Inflammatory macrophage (primary cell): ENCODE measurements at places on chromosomes 2 and 18.

- DNase-seq, result no peak
Measured at GRCh38 chr2:232504438-232504837, 15.8 kb upstream of the PRSS56 start.

DNA sequence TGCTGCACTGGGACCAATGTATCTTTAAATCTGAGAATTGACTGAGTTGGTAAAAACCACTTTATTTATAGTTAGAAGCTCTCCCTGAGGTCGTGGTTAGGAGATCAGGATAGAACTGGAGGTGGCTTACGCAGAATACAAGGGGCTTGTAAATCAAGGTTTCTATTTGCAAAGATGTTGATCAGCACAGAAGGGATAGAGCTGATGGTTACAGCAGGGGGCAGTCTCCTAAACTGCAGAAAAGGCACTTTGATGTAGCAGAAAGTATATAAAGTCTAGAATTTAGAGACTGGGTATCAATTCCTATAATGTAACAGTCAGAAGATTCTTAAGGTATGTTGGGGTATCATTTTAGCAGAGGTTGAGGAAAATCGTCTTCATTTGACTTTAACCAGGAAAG lies 25.2 kb upstream of the ACVR1 start:
- no peak for DNase-seq

- DNase-seq, result peak; percentile 41
Measured at GRCh38 chr18:46481048-46481846, 175.8 kb downstream of the LOXHD1 start.

DNA sequence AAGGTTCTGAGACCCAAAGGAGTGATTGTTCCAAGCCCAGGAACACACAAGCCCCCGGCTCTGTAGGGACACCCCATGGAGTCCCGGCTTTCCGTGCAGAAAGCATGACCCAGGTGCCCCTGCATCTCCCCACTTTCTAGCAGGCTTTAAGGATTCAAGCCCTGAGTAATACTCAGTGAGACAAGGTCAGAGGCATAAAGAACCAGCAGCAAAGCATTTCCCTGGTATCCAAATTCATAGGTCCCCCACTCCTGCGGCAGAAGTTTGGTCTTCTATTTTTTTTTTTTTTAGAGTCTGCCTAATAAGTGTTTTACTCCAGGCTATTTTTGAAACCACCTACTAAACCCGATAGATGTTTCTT lies 16.3 kb downstream of the TSHZ1 start:
- no peak for DNase-seq

- no peak for DNase-seq
Measured at GRCh38 chr18:68721681-68722583, 7.0 kb upstream of the TMX3 start.

DNA sequence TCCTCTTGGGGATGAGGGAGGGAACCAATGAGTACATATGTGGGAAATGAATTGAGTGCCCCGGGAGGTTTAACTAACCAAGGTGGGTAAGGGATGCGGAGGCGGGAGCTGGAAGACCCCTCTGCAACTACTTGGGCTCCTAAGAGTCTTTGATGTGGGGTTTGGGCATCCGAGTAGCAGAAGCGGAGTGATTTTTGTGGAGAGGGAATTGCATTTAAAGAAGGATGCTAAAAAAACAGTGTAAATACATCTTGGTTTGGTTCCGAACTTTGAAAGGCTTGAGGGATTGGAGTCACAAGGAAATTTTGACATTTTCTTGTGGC lies 215.7 kb downstream of the MCFD2 start:
- no peak for DNase-seq

DNA sequence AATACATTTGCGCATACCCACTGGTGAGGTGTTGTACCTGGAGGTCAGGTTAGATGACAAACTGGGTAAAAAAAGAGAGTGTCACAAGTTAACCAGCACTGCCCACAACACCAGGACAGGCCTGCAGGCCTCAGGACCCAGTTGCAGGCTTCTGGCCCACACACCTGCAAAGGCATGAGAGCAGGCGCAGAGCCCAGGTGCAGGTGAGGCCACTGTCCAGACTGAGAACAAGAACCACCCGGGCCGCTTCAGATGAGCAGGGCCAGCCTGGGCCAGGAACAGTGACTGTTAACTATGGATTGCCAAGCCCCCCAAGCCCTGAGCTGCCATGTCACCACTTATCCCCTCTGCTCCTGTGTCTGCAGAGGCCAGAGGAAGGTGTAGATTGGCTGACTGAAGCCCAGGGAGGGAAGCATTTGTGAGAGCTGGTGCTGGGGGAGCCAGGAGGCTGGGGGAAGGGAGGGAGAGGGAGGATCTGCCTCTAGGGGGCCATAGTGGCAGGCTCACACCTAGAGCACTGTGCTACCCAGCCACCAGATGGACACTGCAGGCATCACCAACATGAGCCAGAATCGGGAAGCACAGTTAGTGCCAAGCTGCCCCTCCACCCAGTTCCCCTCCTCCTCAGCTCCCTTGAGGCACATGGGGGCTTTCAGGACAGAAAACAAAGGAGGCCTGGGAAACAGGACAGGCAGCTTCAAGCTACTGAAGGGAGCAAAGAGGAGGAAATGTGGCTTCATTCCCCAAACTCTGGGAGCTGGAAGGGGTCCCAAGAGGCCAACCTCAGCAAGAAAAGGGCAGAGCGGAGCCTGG lies 35.4 kb downstream of the SFXN5 start:
- DNase-seq, result no peak

DNA sequence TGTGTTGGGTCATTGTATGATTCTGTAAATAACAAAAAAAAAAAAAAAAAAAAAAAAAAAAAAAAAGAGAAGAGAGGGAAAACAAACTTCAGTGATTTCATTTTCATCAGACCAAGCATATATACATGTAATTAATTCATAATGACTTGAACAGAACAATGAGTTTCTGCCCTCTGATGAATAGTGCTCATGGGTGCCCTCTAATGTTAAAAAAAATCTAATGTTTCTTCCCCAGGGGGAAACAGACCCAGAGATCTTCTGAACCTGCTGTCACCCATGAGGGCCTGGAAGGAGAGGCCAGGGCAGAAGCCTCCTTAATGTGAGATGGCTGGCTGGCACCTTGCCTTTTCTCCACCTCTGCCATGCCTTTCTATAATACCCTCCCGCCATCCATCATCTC lies 289.2 kb downstream of the ZNF521 start:
- DNase-seq, result no peak

DNA sequence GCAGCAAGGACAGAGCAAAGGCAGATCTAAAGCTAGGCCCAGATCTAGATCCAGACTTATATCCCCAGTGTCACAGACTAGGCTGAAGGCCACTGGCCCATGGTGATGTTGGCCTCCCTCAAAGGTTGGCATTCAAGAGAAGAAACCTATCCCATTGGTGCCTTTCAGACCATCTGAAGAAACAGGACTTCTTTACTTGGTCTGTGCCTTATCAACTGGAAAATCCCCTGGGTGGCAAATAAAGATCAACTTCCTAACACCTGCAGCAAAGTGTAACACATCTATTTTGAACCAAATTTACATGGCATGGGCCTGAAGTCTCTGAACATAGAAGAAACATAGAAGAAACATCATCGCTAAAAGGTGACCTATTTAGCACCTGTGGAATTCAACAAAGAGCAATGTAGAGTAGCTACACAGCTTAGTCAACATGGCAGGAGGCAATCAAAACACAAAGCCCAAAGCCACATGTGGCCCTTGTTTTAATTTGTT lies 35.8 kb downstream of the METTL4 start:
- no peak for DNase-seq

DNA sequence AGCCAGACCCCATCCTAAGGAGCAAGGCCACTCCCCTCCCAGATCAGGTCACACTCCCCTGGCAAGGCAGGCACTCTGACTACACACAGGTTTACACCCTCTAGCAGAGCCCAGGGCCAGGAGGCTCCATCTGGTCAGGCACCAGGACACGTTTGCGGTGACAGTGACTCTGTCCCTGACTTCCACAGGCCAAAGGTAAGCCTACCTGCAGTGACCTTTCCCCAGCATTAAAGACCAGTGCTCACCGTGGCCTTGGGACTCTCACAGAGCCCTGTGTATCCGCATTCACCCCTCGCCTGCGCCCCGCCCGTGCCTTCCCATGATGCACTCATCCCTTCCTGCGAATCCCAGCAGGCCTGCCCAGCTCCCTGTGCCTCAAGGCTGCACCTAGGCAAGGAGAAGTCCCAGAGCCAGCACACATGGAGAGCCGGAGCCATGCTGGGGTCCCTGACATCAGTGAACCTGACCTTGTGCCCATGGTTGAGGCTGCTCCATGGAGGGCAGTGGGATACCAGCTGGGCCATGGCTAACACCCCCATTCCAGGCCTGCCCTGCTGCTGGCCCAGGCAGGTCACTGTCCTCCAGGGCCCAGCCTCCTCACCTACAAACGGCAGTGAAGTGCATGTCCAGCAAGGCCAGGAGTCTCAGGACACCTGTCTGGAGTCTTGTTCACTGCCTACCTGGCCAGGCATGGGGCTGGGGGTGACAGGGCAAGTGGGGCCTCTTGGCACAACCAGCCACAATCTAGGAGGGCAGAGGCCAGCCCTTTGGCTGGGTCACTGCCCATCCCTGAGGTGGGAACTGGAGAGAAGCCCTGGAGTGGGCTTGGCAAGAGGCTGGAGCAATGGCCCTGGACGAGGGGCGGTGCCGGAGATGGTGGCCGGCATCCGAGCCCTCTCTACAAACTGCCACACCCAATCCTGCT lies 3.0 kb downstream of the NEURL3 start:
- DNase-seq, result no peak

- DNase-seq, result peak; percentile 32
Measured at GRCh38 chr2:229342376-229342775, 71.3 kb upstream of the PID1 start.

DNA sequence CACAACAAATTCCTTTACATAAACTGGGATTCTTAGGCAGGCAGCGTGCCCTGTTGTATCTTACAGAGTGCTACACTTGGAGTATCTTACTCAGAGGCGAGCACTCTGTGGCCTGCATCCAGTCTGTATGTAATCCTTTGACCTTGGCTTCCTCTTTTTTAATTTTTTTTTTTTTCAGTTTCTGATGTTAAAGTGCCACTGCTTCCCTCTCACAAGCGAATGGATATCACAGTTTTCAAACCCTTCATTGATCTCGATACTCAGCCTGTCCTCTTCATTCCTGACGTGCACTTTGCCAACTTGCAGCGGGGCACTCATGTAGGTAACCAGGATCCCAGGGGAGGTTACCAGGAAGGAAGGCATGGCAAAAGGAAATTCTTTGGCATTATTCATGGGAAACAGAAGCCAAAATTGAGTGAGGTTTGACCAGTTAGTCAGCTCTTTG lies 40.4 kb downstream of the GRHL1 start:
- DNase-seq, result peak; percentile 76

GRCh38 chr18:62991959-62992358 lies 276.6 kb downstream of the PHLPP1 start:
- no peak for DNase-seq

GRCh38 chr2:126038861-126039260 lies 617.1 kb upstream of the GYPC start:
- DNase-seq, result no peak

GRCh38 chr2:1744151-1744445 lies 217 bp downstream of the PXDN start:
- DNase-seq, result no peak
